GM04503 (cell line): ENCODE measurements at places on chromosomes 6 and 20.

DNA sequence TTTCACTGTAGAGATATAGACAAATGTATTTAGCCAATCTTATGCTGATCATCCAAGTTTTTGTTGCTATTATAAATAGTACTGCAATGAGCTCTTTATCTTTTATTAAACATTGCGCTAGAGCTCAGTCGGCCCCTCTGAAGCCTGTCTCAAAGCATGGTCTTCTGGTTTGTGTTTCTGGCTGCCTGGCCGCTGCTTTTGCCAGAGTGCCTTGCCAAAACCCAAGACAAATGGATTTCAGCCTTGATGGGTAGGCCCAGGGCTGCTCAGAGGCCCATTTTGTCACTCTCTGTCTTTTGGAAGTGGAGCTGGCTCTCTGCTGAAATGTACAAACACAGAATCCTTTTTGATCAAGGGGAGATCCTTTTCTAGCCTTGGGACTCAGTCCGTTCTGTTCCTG lies 102.9 kb upstream of the KCNG1 start:
- DNase-seq = no peak

GRCh38 chr6:67952121-67952520 lies 683.0 kb upstream of the ADGRB3 start:
- no peak for DNase-seq

DNA sequence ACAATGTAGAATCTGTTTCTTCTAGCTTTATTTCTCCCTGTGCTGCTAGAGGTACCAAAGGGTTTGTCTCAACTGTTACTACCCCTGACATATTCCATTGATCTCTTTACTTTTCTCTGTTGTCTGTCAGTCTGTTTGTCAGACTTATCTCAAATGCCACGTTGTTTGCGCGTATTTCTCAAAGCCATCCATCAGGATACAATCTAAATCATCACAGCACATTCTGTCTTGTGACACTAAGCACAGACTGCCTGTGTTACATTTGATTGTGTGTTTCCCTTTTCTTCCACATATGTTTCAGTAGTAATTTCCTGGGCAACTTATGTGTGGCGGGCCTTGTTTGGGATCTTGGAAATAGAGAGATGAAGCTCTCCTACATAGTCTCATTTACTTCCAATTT lies 30.2 kb upstream of the SERINC3 start:
- DNase-seq = no peak

DNA sequence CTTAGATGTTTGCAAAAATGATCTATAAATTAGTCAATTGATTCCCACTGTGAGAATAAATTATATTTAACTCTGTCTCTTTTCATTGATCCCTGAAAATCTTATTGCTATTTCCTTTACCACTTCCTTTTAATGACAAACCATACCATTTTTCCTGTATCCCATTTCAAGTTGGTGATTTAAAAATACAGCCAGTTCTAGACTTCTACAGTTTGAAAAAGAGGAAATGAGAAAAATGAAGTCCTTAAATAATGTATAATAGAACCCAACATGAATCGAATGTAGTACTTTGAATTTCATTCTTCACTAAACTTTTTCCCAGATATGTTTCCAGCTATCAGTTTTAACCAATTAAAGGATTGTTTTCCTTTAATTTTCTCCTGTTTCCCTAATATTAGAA lies 29.5 kb upstream of the SDHAF4 start:
- no peak for DNase-seq

- no peak for DNase-seq
Observed at GRCh38 chr20:63135411-63135810, 80.5 kb downstream of the YTHDF1 start.

- DNase-seq = no peak
Observed at GRCh38 chr20:58833921-58834320, 16.8 kb downstream of the GNAS-AS1 start.

- no peak for DNase-seq
Observed at GRCh38 chr6:112408522-112408921, 61.4 kb downstream of the RFPL4B start.

DNA sequence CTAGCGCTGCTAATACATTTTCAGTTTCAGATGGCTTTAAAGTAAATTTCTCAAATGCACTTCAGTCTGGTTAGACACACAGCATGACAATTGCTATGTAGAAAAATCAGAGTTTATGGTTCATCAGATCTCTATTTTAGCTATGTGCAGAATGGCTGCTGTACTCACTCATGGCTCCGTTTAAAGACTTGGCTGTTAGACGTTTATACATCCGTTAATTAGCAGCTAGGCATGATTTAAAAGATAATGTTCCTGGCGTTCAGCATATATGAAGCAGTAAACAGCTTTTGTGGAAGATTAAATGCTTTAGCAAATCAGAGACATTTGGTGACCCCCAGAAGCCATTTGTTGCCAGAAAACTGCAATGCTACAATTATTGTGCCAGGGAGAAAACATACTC lies 350.0 kb upstream of the MANEA start:
- DNase-seq = no peak

- no peak for DNase-seq
Observed at GRCh38 chr20:24798930-24799705, 150.0 kb upstream of the CST7 start.
